Stimulated activated CD8-positive, alpha-beta memory T cell treated with anti-CD3 and anti-CD28 coated beads, Interleukin-4, amount 100 ng/mL, for 24 hours (primary cell): ENCODE measurements at places on chromosomes 5 and 9.

GRCh38 chr9:132014218-132014805 lies 65.4 kb downstream of the MED27 start:
- no peak for DNase-seq

DNA sequence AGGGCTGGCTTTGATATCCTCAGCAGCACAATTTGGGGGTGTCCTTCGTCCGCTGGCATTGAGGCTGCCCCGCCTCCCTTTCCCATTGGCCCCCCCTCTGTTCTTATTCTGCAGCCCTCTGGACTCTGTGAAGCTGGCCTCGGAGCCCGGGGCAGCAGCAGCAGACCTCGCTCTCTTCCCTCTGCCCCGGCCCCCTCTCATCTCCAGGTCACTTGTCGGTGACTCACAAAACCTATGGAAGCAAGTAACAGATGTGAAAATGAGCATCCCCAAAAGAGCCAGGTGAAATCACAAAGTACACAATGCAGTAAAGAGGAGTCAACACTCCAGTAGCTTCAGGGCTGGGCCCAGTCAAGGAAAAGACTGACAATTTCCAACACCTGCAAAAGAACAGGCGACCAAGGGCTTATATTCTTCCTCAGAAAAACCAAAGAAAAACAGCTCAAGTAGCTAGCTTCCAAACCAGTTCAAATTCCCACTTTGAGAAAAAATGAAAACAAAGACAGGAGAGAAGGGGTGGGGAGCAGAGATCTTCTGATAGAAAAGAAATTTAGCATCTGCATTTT lies 97.5 kb downstream of the ZNF608 start:
- no peak for DNase-seq

- no peak for DNase-seq
Observed at GRCh38 chr9:35656831-35657545, 831 bp downstream of the RMRP start.

- DNase-seq, result no peak
Observed at GRCh38 chr5:82050955-82051354, 79.1 kb downstream of the ATG10 start.

DNA sequence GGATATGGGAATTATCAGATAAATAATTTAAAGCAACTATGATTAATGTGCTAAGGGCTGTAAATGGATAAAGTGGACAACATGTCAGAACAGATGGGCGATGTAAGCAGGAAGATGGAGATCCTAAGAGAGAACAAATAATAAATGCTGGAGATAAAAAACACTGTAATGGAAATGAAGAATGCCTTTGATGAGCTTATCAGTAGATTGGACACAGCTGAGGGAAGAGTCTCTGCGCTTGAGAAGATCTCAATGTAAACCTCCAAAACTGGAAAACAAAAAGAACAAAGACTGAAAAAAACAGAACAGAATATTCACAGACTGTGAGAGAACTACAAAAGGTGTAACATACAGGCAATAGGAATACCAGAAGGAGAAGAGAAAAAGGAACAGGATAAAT lies 102.5 kb downstream of the ANKRD55 start:
- no peak for DNase-seq

GRCh38 chr5:167912941-167913665 lies 378.3 kb upstream of the WWC1 start:
- no peak for DNase-seq

- no peak for DNase-seq
Observed at GRCh38 chr9:69176471-69177171, 2.5 kb downstream of the TJP2 start.

GRCh38 chr5:179422213-179422855 lies 77.1 kb upstream of the ADAMTS2 start:
- DNase-seq, result no peak

DNA sequence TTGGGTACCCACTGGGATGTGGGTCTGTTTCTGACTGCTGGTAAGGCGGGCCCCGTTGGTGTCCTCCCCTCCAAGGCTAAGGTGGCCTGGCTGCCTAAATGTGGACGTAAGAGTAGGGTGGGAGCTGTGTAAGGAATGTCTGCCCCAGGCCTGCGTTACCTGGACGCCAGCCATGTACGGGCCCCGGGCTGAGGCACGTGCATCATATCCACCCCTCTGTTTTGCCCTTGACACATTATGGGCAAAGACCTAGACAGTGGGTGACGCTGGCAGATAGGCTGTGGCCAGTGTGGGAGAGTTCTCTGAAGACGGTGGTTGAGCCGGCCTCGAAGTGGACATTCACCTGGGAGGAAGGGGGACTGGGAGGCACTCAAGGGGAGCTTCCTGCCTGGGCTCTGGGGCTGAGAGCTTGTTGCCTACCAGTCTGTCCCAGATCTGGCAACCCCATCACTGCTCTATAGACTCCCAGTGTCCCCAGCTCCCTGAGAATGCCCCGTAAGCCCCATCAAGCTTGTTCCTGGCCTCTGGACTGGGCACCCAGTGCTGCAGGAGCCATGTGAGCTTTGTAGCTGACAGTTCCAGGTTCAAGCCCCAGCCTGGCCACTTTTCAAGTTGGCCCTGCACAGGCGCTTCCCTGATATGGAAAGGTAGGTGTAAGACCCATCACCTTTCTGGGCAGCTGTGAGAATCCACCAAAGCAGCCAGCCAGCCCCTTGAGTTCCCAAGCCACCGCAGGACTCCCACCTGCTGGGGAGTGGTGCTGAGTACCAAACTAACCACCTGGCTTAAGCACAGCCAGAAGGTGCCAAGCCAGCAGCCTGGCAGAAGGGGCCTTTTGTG lies 3.2 kb upstream of the PRR7 start:
- DNase-seq, result no peak

- DNase-seq, result no peak
Observed at GRCh38 chr9:128247226-128247803, 28.5 kb downstream of the GOLGA2 start.

DNA sequence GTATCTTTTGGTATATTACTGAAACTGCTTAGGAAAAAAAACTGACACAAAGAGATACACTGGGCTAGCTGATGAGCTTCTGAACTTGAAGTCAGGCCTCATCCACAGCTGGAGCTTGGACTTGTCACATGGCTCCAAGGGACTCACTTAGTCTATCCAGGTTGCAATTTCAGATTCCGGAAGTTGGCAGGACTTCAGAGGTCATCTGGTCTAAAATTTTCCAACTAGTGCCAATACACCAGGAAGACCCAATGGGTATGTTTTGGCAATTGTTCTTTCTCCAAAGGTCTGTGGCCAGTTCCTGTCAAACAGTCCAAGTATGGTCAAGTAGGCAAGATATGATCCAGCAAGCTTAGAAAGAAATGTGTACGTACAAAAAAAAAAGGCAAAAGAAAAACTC lies 36.7 kb downstream of the MRPS27 start:
- no peak for DNase-seq

DNA sequence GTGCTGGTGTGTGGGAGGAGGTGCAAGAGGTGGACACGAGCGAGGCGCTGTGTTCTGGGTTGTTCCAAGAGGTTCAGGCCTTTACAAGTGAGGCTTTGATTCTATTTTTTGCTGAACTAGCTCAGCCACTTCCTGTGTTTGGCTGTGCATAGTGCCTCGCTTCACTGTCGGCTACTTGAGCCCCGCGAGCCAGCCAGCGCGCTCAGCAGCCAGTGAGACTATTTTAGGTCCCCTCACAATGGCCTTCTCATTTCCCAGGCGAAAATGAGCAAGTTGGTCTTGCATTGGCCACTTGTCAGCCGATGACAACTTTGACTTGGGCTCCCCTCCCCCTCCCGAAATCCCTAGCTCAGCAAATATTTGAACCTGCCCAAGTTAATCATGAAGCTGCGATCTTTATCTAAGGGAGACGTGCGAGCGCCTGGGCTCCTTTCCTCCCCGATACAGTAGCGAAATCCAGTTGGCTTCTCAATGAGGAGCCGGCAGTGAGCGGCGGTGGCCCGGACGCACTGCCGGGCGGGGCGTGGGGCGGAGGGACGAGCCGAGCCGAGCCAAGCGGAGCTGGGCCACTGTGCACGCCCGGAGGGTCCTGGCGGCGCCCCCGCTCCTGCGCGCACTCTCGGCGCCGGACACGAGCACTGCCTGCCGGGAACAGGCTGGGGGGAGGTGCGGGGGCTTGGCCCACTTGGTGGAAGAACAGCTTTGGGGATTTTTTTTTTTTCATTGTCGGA lies 72.6 kb downstream of the PIK3R1 start:
- peak; percentile 16 for DNase-seq

DNA sequence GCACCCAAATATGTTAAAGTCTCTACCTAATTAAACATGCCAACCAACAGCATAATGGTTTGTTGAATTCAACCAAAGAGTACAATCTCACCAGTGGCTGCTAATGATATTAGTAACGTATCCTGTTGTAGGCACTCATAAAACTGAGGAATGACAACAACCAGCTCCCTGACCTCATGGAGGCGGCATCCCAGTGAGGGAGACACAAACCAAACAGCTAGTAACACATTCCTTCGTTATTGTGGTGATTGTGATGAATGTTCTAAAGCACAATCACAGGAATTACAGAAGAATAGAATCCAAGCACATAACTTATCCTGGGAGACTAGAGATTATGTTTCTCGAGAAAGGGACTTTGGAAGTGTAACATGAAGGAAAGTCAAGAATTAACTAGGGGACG lies 224.6 kb downstream of the CTNND2 start:
- DNase-seq, result no peak

DNA sequence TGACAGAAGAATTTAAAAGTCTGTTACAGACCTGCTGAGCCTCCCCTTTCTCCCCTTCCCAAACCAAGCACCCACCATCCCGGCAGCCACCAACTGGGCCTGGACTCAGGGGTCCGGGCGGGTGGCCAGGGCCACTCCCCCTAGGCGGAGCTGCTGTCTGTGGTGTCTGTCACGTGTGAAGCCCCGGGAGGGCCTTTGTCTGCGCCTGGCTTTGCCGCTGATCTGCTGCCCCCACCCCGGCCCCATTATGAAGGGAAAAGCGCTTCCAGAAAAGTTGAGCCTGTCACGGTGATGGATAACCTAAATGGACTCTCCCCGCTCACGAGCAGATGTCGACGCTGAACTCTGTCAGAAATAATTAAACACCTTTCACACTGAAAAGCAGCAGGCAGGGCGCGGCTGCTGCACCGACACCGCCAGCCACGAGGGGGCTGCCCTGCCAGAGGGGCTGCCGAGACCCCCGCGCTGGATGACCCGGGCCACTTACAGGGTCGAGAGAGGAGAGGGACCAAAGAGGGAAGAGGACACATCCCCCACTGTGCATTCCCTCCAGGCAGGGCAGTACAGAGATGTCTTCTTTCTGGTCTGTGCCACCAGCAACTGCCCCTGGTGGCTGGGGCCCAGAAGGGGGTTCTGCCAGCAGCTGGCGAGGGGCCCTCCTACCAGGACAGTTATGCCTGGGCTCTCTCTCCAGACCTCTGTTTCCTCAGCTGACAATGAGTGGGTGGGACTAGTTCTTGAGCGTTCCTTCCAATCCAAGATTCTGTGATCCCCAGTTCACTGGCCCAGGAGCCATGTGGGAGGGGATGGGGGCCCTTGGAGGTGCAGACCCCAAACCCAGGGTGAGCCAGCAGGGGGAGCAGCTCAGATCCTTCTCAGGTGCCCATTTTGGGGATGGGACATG lies 36.0 kb upstream of the BARHL1 start:
- no peak for DNase-seq

DNA sequence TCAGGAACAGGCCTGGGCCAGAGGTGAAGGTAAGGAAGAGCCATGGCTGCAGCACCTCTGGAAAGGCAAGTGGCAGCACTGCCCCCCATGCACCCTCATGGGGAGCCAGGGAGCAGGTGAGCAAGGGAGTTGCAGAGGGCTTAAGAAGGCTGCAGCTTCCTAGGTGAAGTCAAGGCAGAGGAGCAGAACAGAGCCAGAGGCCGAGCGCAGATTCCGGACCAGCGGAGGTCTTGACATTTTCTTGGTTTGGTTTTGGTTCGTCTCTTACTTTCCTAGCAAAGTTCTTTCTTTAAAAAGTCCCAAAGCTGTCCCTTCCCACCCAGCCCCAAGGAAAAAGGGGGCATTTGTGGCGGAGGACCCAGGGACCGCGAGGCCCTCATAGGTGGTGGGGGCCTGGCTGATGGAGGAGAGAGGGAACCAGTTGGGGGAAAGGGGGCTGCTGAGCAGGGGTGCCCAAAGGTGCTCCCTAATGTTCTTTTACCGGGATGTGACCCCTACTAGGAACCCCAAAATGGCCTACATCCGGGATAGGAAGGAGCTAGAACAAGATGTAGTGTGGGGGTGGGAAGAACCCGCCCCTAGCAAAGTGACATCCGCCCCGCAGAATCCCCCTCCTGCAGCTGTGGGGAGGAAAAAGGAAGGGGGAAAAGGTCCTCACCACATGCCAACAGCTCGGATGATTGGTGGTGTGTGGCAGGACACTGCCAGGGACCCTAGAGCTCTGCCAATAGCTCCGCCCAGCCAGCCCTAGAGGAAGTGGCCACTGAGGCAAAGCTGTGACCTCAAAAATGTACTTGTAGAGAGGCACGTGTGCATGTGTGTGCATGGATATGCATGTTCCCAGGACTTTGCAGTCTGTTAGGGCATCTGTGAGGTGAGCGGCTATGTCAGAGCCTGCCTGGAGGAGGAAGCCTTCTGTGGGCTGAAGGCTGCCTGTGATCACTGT lies 914 bp upstream of the CD72 start:
- peak; percentile 28 for DNase-seq

DNA sequence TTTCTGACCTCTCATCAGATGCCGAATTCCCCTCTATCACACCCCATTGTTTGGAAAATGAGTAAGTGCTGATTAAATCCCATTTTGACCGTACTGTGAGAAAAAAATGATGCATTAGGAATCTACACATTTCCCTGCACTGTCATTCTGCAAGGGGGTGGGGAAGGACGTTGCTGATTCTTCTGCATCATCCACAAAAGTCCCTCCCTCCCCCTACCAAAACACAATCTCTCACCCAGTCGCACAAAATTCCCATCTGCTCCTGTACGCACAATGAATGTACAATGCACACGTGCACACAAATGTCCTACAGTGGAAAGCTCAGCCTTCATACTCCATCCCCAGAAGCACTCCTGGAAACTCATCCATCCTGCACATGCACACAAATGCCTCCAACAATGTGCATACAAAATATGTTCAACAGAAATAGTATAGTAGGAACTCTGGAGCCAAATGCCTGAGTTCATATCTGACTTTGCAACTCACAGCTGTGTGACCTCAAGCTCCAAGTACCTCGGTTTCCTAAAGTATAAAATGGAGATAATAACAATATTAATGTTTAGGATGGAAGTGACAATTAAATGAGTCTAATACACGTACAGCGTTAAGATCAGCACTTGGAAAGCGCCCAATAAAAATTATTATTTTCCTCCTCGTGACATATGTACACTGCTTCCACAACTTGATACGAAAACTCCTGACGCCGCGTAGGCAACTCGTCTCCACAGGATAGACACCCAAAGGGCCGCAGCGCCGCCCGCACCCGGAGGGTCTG lies 809 bp downstream of the TNIP1 start:
- no peak for DNase-seq

- no peak for DNase-seq
Observed at GRCh38 chr5:150284311-150284710, 5.3 kb downstream of the CAMK2A start.

- DNase-seq, result no peak
Observed at GRCh38 chr9:126198854-126199253, 127.8 kb upstream of the MVB12B start.
